Liver (tissue), 10 donors: ENCODE measurements at places on chromosomes 13 and 19.
A peak's percentile ranks its signal among the peaks of the same experiment; 100 is the strongest.

- no peak for DNase-seq
Measured at GRCh38 chr19:50880241-50880640, 7.0 kb downstream of the KLK2 start.

- DNase-seq = no peak
Measured at GRCh38 chr13:82634946-82635345, 1247.3 kb downstream of the SLITRK1 start.

DNA sequence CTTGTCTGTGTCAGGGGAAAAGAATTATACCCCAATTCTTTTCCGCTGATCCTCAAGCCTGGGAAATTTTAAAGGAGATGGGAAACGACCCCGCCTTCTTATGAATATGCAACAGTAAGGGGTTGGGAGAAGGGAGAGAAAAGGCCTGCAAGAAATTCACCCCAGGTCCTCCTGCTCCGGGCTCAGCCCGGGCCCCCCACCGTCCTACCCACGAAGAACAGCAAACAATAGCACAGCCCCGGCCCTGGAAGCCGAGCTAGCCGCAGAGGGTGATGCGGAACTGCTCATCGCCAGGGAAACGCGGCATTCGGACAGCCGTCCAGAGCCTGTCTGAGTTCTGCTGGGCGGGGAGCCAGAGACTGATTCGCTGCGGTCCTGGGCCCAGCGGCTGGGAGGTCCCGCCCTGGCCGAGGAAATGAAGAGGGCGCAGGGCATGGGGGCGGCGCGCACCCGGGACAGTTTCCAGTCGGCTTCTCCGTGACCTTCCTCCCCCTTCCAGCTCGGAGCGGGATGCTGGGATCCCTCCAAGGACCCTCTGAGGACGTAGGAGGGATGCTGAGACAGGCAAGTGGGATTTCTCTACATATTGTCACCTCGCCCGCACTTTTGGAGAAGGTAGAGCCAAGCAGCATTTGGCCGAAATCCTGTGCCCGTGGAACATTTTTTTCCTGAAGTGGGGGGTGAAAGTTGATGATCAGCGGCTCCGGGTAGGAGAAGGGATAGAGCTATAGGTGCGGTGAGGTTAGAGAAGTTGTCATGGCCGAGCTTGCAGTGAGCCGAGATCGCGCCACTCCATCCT lies 82.3 kb upstream of the C1QTNF9B start:
- peak; percentile 49 for DNase-seq

- no peak for DNase-seq
Measured at GRCh38 chr13:47997384-47997783, 3.7 kb downstream of the SUCLA2 start.
